ENCODE measurements at places on chromosomes 4 and X.

- no peak for DNase-seq
These were observed 66.3 kb downstream of the C4orf46 start for GRCh38 chr4:158605393-158605792.

GRCh38 chrX:9189286-9189685, 155.4 kb upstream of the FAM9B start:
- DNase-seq, result no peak

DNA sequence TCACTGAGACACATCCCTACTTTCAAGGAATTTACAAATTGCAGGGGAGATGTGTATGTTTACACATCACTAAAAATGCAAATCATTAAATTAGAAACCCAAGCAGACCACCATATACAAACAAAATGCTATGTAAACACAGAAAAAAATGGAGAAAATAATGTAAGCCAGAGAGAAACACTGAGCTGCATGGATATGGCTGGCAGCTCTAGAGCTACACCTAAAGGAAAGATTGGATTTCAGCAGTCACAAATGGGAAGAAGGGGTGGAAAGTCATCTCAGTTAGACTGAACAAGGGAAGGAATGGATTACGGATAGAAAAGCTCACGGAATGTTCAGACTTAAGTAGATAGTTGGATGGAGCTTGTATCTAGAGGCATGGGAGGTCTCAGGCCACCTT, 186.3 kb downstream of the MOSPD2 start:
- no peak for DNase-seq

- DNase-seq, result no peak
These were observed 923.3 kb downstream of the FAT4 start for GRCh38 chr4:126238013-126238412.

GRCh38 chrX:94560930-94561329, 886.9 kb downstream of the FAM133A start:
- no peak for DNase-seq

DNA sequence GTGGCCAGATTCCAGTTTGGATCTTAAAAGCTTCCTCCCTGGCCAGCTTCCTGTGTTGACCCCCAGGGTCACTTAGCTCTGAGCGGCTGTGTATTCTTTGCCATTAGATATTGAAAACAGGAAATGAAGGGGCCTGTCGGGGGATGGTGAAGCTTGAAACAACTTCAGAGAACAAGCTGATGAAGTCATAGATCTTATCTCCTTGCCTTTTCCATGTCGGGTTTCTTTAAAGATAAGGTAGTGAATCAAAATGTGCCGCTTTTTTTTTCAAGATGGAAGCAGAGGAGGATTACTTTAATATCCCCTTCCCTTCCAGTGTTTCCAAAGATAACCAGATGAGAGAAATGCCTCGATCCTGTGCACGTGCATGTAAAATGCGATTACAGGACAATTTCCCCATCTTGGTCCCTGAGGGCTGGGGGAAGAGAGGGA, 508.5 kb downstream of the MID1IP1 start:
- peak; percentile 32 for DNase-seq

- DNase-seq, result no peak
These were observed at the start of gene SRPK3 for GRCh38 chrX:153780678-153781427. Gene SRPK3 (plus strand): TSS chrX:153781041. CDS start chrX:153781087, 46 bp downstream.

DNA sequence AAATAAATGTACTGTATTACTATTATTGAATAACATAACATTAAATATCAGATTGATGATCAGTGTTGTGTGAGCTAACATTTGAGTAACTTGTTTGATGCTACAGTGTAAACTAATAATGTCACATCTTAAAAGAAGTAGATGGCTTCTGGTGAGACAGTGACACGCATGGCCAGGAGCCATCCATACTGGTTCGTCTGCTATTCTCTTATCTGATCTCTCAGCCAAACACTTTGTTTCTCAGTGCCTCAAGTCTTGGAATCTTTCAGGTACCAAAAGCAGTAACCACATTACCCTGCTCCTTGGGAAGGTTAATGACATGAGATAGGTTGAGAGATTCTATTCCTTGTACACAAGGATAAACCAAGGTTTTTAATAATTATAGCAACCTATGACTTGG, 198.1 kb upstream of the IGFBP7 start:
- no peak for DNase-seq

DNA sequence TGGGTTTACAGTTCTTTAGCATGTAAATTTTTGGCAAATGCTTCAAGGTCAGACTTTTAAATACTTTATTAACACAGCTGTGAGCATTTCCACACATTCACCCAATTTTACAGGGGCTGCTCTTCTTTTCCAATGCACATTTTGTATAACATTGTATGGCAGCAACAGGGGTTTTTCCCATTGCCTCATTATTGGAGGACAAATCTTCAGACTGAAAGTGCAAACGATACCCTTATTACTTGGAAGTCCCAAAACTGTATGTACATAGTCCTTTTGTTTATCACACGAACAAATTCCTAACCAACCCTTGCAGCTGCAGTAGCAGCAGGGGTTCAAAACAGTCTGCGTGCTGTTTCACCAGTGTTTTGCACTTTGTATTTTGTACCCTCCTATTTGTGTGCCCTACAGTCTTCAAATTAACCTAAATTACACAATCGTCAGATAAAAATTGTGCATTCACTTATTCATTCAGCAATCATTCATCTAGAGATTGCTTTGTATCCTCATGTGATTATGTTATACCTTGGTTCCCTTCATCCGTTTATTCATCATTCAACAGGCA, 330.7 kb upstream of the RASGEF1B start:
- DNase-seq, result no peak

GRCh38 chr4:169054879-169055278, 44.8 kb upstream of the CBR4 start:
- DNase-seq, result no peak

DNA sequence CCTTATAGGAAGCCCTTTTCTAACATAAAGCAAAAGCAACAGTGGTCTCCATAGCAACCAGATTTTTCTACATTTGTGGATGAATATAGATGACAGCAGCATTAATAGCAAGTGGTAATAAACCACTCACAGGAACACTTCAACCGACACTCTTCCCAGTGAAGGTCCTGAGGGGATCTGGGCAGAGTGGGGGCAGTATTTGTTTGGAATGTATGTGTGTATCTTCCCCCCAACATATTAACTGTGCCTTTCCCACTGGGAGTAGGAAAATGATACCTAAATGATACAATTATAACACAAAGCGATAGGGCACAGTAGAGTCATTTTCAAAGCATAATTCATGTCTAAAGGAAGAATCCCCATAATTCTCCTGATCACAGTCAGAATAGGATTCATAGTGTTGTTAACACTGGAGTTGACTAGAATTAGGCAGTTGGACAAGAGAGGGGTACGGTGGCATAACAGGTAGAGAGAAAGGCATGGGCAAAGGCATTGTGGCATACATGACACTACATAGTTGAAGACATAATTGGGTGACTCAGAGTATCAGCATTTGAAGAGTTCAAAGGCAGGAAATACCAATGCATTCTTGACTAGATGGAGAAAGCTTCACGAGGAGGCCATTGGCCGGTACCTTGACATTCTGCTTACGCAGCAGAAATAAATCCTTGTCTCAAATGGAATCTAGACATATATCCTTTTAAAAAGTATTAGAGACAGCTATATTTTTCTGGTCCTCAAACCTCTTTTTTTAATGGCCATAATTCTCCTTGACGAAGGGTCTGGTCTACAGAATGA, 15.2 kb downstream of the CAPN6 start:
- no peak for DNase-seq

DNA sequence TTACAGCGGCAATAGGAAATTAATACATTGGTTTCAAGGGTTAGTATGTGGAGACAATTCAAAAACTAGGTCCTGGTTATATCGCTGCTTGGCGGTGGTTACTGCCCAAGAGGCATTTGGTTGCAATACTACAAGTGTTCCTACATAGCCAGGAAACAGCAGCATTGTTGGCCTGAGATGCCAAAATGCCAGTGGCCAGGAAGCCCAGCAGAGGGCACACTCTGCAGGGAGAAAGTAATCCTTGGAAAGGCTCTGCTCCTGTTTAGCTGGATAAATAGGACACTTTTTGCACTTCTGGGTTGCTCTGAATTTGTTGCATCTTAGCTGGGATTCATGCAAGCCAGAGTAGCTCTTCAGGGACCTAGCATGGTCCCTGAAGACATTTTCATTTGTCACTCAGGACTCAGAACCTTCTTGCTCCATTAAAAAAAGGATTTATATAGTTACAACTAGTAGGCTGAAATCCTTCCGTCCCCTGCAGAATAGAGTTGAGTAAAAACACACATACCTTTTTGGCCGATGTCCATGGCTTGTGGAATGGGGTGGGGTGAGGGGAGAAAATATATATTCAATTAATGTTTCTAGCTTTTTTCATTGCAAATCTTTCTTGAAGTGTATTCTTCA, 8.1 kb upstream of the GPR119 start:
- DNase-seq, result no peak

GRCh38 chrX:9578083-9578779, 113.4 kb downstream of the TBL1X start:
- DNase-seq, result no peak

GRCh38 chr4:115152965-115153364, 39.5 kb upstream of the NDST4 start:
- no peak for DNase-seq

- DNase-seq, result no peak
These were observed 33.4 kb upstream of the KLHL34 start for GRCh38 chrX:21691512-21692018.

- DNase-seq, result no peak
These were observed 786.2 kb downstream of the RAB28 start for GRCh38 chr4:12697970-12698369.

- DNase-seq, result no peak
These were observed 7.7 kb downstream of the HAND2 start for GRCh38 chr4:173522160-173522950.

GRCh38 chrX:40784516-40785151, 49.3 kb upstream of the MED14 start:
- no peak for DNase-seq

DNA sequence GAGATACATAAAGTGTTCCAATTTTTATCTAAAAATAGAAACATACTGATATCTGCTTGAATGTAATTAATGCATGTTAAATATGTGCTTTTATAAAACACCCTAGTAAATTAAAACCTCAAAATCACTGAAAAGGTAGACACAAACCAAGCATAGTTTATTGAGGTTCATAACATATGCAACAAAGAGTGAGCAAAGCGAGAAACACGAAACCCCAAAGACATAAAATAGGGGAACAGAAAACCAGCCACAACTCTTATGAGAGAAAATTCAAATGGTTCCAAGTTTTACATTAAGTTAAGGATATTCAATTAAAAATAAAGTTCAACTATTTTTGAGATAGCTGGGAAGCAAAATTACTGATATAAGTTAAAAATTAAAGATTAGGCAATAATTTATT, 336.4 kb upstream of the AGA start:
- no peak for DNase-seq

- no peak for DNase-seq
These were observed 293.6 kb upstream of the NDST3 start for GRCh38 chr4:117740736-117741135.

DNA sequence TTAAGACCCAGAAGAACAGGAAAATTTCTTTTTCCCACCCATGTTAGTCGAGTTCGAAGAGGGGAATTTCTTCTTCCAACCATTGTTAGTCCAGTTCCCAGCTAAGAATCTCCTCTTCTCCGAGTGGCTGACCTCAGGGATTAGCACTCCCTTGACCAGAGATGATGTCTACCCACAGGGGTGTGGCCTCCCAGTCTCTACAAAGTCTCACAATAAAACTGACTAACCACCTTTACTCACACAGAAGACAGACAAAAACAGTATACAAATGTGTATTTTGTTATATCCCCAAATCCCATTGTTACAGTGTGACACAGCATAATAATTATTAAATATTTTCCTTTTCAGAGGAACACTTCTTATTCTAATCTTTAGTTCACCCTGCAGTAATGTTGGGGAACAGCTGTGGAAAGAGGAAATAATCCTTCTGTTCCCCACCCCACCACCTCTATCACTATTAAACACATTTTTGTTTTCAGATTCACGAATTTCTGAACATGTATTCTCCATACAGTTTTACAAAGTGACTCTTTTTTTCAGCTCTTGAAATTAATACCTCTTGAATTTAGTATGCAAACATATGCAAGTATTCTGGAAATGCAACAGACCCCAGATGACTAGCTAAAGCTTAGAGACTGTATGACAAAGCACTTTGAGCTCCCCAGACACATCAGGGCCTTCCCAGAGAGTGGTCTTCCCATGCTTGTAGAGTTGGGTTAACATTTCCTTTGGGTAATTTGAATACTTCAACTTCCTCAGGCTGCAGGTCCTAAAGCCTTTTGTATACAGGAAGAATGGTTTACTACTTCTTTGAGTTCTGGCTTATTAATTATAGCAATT, 62.5 kb upstream of the NFKB1 start:
- no peak for DNase-seq

GRCh38 chrX:103405009-103405333, 28.6 kb downstream of the BEX3 start:
- DNase-seq, result no peak

DNA sequence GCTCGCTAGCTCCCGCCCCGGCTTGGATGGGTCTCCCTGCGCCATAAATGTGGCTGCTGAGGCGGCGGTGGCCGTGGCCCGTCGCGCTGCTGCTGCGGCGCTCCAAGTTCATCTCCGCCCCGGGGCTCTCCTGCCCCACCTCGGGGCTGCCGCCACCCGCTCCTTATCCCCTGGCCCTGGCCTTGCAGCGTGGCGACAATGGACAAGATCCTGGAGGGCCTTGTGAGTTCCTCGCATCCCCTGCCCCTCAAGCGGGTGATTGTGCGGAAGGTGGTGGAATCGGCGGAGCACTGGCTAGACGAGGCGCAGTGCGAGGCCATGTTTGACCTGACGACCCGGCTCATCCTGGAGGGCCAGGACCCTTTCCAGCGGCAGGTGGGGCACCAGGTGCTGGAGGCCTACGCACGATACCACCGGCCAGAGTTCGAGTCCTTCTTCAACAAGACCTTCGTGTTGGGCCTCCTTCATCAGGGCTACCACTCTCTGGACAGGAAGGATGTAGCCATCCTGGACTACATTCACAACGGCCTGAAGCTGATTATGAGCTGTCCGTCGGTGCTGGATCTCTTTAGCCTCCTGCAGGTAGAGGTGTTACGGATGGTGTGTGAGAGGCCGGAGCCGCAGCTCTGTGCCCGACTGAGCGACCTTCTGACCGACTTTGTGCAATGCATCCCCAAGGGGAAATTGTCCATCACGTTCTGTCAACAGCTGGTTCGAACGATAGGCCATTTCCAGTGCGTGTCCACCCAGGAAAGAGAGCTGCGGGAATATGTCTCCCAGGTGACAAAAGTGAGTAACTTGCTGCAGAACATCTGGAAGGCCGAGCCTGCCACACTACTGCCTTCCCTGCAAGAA, 763 bp downstream of the USP38 start:
- no peak for DNase-seq

DNA sequence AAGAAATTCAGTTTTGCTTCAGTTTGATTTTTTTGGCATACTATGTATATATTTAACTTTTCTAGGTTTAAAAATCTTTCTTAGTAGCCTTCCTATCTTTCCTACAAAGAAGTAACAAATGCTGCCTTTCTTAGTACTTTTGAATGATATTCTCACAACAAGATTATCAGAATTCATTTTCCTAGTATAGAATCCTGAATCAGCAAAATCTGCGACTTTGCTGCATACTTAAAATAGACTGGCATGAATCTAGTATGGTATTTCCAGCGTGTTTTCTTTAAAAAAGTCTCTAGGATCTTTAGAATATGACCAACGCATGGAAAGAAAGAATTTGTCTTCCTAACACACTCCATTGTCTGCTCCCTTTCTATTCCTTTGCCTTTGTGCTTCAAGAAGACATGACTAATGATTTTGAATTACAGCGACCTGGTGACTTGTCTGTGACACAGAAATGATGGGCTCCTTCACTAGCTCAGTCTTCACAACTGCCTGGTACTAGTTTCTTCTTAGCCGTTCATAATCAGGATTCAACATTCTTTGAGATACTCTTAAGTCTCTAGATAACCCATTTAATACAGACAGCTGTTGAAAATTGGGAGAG, 349.8 kb downstream of the PPARGC1A start:
- DNase-seq, result no peak

- no peak for DNase-seq
These were observed 39.4 kb downstream of the ERVMER34-1 start for GRCh38 chr4:52711834-52712250.

Data from activated naive CD8-positive, alpha-beta T cell treated with anti-CD3 and anti-CD28 coated beads, Interleukin-2, amount 50 U/mL, for 24 hours (primary cell).